Cardiac muscle cell (in vitro differentiated cells and primary cell): ENCODE measurements at places on chromosomes 1 and 21.

GRCh38 chr1:30033256-30034104, 689.9 kb downstream of the MATN1 start:
- DNase-seq, result no peak

GRCh38 chr1:161970036-161970435, 53.6 kb downstream of the OLFML2B start:
- no peak for DNase-seq

GRCh38 chr1:113433184-113433583, 42.9 kb downstream of the MAGI3 start:
- no peak for DNase-seq

- no peak for DNase-seq
Observed at GRCh38 chr1:77757603-77758002, 2.0 kb downstream of the USP33 start.

DNA sequence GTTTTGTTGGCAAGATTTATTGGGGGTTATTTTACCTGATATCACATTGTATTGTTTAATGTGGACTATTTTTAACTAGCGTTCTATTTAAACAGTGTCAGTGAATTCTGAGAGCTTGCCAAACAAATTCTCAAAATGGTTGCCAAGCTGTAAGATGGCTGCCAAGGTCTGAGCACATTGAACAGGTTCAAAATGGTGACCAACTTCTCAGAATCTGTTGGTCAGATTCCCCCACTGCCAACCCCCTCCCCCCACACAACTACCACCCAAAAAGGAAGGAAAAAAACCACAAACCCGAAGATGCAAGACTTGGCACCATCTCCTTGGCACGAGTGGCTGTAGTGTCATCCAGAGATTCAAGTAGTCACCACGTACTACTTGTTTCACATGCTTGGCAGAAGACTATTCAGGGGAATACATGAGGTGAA, 159.1 kb downstream of the NFIA start:
- DNase-seq, result peak; percentile 45

DNA sequence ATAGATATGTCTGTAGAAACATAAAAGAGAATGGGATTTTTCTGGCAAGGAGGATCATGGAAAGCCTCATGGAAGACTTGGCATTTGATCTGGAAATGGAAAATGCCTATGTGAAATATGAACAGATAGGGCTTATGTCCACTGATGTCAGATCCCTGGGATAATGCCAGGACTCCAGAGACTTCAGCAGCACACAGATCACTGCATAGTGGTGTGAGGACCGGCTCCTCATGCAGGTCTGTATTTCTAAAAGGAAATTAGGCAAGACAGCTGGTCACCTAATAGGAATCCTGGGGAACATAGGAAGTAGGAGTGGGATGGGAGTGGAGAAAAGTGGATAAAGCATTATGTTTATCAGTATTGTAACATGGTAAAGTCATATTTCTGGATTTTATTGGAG, 56.8 kb upstream of the IPO9 start:
- no peak for DNase-seq
